ENCODE measurements at places on chromosomes 3 and 15.
A peak's percentile ranks its signal among the peaks of the same experiment; 100 is the strongest.

GRCh38 chr3:78507196-78507984 lies 1260.4 kb downstream of the ROBO1 start:
- DNase-seq = no peak

- DNase-seq = no peak
These were observed 88.3 kb downstream of the ARIH1 start for GRCh38 chr15:72562386-72562785.

GRCh38 chr3:156360963-156361362 lies 194.0 kb downstream of the SSR3 start:
- DNase-seq = no peak

DNA sequence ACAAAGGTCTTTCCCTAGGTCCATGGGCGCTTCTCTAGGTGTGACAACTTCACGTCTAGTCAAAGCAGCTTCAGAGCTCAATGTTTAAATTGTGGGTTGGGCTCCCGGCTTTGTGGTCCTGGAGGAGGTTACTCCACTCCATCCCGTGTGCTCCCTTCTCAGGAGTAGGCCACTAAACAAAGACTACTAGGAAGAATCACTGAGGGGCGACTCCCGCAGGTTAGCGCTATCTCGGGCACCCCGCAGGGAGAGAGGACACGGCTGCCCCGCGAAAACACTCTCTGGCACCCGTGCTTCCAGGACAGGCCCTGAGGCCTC lies 500 bp downstream of the PARP6 start:
- DNase-seq = no peak

GRCh38 chr15:82045179-82045891 lies 483 bp downstream of the MEX3B start:
- DNase-seq = peak; percentile 25

- no peak for DNase-seq
These were observed 23.2 kb downstream of the SCN11A start for GRCh38 chr3:39028546-39028945.

DNA sequence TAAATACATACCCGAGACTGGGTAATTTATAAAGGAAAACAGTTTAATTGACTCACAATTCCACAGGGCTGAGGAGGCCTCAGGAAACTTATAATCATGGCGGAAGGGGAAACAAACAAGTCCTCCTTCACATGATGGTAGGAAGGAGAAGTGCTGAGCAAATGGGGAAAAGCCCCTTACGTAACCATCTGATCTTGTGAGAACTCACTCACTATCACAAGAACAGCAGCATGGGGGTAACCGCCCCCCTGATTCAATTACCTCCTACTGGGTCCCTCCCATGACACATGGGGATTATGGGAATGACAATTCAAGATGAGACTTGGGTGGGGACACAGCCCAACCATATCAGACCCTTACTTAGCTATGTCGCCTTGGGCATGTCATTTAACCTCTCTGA lies 27.7 kb downstream of the SCG3 start:
- DNase-seq = no peak

DNA sequence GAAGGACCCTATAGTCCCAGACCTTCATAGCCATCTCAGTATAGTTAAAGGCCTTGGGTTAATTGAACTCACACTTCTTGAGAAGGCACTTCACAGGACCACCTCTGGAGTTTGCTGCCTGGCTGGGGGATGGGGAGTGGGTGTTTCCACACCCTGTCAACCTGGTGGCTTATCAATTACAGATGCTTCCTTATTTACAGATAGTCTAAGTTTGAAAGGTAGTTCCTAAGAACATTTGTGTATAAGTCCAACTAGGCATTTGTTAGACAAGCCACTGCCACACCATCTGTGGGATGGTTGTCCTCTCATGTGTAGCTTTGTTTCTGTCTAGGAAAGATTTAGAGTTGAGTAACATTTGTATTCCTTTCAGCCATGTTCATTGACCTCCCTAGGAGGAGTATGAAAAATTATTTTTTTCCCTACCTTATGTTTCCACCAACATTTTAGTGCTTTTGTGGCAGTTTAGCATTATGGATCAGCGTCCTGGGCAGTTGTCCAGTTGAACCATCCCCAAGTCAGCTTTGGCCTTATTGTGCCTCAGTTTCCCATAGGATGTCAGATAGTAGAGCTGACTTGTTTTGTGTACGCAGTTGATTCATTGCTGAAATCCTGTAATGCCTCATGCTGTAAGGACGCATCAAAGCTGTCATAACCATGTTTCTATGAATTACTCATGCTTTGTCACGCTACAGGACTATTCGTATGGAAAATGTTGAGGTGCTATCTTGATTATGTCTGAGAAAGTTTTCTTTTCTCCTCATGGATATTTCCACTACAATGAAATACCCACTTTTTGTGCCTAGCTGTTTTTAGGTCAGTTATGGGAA lies 21.2 kb upstream of the SIAH2 start:
- peak; percentile 25 for DNase-seq

DNA sequence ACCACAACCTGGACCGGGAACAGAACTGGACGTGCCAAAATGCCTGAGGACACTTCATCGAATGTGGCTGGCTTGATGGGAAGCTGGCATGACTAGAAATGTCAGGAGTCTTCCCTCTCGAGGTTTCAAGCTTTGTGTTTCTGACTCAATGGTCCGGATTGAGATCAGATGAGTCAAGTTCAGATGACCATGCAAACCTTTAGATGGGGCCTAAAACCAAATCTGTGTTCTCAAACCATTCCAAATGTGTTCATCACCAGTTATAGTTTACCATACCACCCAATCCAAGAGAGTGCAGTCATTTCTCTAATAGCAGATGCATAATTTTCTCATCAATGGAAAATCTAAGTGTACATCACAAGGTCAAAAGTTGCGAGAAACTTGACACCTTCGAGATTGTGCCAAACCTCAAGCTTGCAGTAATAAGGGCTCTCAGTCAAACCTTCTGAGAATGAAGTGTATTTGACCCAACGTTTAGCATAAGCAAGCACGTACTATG lies 369.1 kb downstream of the RORA start:
- no peak for DNase-seq

DNA sequence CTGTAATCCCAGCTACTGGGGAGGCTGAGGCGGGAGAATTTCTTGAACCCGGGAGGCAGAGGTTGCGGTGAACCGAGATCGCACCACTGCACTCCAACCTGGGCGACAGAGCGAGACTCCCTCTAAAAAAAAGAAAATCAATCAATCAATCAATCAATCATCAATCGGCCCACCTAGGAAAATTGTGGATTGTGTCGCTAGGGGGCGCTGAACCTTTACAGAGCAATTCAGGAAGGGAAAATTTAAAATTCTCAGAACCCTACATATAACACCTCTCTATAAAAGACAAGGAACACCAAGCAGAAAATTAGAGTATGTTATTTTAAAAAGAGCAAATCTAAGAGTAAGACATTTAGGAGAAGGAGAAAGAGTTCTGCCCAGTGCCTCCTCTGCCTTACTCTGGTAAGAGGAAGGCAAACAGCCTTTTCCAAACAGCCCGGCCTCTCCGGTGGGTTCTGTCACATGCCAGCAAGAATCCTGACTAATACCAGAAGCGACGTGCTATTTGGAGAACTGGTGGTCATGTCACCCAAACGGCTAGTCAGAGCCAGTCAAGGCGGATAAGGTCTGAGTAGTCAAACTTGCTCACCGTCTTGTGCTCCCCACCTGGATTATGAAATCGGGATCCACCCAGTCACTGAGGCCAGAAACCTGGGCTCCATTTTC lies 22.3 kb upstream of the SMCO1 start:
- peak; percentile 66 for DNase-seq
